ENCODE measurements at places on chromosomes 5 and 9. TPM values are rescaled to one million over a fixed set of nuclear protein-coding genes. Genes with fewer than 3 reads are reported as not detected.

GRCh38 chr9:25742256-25742655 is 64.0 kb upstream of the TUSC1 start:
- DNase-seq: no peak
- H3K27ac ChIP-seq: no peak overlapping the region
- no peaks in the 10 kb centered on the region for H3K36me3 ChIP-seq
- no peaks in the 10 kb centered on the region for H3K27me3 ChIP-seq

DNA sequence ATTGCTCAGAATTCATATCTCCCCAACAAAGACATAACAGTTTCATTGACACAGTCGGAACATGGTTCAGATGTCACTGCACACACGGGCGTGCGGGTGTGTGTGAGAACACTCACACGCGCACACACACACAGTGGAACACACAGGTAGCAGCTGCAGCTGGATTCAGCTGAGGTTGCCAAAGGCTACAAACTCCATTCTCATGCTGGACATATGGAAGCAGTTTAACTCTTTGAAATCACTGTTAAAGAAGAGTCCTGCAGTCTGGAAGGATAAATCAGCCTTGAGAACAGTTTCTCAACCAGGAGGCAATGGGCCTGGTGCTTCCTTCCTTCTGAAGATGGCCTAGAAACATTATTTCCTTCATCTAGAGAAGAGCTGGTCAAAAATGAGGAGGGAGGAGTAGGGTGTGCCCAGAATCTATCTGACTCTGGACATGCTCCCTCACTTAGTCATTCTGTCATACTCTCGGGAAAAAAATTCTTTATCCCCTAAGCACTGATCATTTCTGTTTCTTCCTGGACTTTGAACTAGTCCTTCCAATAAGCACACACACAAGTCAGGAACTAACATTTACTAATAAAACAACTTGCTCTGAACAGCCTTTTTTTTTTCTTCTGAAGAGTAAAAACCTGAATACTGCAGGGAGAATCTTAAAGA is 160.6 kb downstream of the ZDHHC21 start:
- no peak overlapping the region for H3K4me3 ChIP-seq
- H3K27me3 ChIP-seq: peaks cover 2% of the 10 kb centered on the region
- no peaks in the 10 kb centered on the region for H3K4me1 ChIP-seq
- DNase-seq: no peak

DNA sequence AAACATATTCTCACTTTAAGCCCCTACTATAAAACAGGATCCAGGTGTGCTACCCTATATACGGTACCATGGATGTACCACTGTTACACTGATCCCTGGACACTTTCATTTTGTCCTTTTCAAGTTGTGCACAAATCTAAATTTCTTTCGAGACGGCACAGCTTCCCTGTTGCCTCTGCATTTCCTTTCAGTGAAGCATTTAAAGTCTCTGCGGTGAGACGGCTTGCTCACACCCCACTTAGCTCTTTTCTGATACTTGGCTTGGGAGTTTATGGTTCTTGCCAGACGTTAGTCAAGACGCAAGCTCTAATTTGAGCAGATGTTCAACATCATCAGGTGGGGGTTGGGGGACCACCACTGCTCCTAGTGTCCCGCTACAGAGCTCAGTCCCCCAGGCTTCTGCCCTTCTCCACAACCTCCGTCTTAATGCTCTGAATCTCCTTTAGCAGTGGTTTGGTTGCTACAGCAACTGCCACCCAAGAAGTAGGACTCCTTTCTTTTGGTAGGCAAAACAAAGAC is 15.8 kb downstream of the F2RL2 start:
- H3K27me3 ChIP-seq: no peaks in the 10 kb centered on the region
- peak overlapping the region; percentile 41 for H3K27ac ChIP-seq
- H3K4me1 ChIP-seq: peaks cover 23% of the 10 kb centered on the region
- H3K36me3 ChIP-seq: peaks cover 62% of the 10 kb centered on the region

DNA sequence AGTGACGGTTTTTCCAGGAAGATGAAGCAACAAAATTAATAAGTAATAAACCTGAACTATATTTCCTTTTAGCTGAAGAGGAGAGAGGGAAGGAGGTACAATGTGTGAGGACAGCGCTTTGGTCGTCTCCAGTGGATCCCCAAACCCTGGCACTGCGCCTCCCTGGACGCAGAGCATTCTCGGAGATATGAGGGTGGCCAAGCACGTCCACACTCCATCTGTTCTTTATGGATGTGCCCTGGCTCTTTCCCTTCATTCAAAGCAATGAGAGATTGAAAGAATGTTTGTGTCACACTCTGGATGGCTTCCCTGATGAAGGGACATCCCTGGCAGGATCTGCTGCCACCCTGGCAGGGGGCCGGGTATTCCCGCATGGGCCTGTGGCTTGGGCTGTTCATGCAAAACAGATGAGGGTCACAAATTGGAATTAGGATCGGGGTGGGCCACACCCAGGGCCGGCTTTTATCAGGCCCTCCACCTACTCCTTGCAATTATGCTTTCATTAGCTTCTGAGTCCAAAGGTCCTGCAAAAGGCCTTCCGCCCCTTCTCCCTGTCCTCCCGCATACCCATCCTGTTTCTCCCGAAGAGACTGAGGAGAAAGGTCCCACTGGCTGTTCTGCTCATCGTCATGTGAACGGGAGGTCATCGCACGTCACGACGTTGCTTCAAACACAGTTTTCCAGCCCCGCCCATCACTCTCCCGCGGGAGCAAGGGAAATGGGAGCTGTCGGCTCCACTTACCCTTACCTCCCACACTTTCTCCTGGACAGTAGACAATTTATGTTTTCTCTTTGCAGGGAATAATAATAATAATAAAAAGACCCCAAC is 286.1 kb upstream of the IRX4 start:
- H3K27me3 ChIP-seq: no peaks in the 10 kb centered on the region
- H3K4me3 ChIP-seq: no peak overlapping the region

- no peak for DNase-seq
- H3K4me1 ChIP-seq: peaks cover 3% of the 10 kb centered on the region
- no peaks in the 10 kb centered on the region for H3K36me3 ChIP-seq
- no peak overlapping the region for H3K4me3 ChIP-seq
Measured at GRCh38 chr5:58751222-58751837, 168.5 kb downstream of the RAB3C start.

DNA sequence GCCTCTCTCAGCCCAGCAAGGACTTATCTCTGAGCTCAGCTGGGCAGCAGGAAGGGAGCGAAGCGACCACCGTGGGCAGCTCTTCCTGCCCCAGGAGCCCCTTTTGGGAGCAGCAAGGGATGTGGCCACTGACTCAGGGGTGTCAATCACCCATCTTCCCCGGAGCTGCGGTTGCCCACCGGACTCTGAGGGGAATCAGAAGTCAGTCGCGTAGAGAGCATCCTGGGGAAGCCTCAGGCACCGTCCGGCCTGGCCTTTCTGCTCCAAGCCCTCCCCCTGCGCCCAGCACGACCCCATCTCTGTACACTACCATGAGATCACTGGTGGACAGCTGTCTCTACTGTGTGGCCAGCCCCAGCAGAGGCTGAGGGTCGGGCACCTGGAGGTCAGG is 24.6 kb downstream of the GFI1B start:
- H3K36me3 ChIP-seq: no peaks in the 10 kb centered on the region
- H3K4me1 ChIP-seq: no peaks in the 10 kb centered on the region
- H3K4me3 ChIP-seq: no peak overlapping the region
- H3K27ac ChIP-seq: no peak overlapping the region
- DNase-seq: no peak

- no peak overlapping the region for H3K27ac ChIP-seq
- H3K27me3 ChIP-seq: no peaks in the 10 kb centered on the region
- H3K4me1 ChIP-seq: no peaks in the 10 kb centered on the region
Measured at GRCh38 chr5:31106278-31106677, 87.2 kb upstream of the CDH6 start.

- no peaks in the 10 kb centered on the region for H3K27me3 ChIP-seq
- no peak overlapping the region for H3K27ac ChIP-seq
- H3K4me1 ChIP-seq: peaks cover 18% of the 10 kb centered on the region
- no peaks in the 10 kb centered on the region for H3K36me3 ChIP-seq
- no peak overlapping the region for H3K4me3 ChIP-seq
Measured at GRCh38 chr5:143446535-143447226, 43.2 kb upstream of the NR3C1 start.

DNA sequence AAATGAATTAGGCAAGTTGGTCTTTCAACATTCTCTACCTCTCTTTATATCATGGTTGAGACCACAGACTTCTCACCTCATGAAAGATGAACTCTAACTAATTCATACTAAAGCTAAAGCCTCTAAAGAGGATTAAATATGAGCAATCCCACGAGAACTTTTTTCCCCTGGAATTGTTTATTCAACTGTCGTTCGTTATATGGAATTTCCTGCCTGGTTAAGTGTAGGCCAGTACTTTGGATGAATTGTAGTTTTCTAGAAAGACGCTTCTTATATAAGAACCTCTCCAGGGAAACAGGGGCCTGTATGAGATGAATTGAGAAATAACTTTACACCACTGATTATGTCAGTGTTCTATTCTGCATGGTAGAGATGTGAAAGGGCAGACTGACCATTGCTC is 42.9 kb downstream of the PDCD1LG2 start:
- H3K27me3 ChIP-seq: no peaks in the 10 kb centered on the region
- no peak overlapping the region for H3K4me3 ChIP-seq
- DNase-seq: no peak
- peaks cover 48% of the 10 kb centered on the region for H3K36me3 ChIP-seq
- H3K4me1 ChIP-seq: peaks cover 22% of the 10 kb centered on the region
- no peak overlapping the region for H3K27ac ChIP-seq

DNA sequence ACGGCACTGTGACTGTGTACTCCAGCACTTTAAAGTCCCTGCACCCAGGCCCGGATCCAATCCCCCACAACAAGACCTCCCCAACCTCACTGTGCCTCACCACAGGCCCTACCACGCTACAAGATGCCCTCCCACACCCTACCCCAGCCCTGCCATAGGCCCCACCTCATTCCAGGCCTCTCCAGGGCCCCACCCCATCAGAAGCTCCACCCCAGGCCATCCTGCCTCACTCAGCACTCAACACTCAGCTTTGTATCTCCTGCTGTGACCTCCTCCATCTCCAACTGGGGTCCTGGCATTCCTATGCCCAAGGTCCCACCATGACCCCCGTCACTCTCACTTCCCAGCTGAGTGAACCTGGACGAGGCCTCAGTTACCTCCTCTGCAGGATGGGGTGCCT is 38.8 kb downstream of the BARX1 start:
- H3K27me3 ChIP-seq: no peaks in the 10 kb centered on the region
- H3K27ac ChIP-seq: no peak overlapping the region
- no peak overlapping the region for H3K4me3 ChIP-seq
- no peak for DNase-seq
- peaks cover 3% of the 10 kb centered on the region for H3K4me1 ChIP-seq
- no peaks in the 10 kb centered on the region for H3K36me3 ChIP-seq

- H3K36me3 ChIP-seq: no peaks in the 10 kb centered on the region
- no peak overlapping the region for H3K27ac ChIP-seq
- H3K4me3 ChIP-seq: no peak overlapping the region
- peaks cover 10% of the 10 kb centered on the region for H3K27me3 ChIP-seq
Measured at GRCh38 chr9:74724317-74724716, 163.4 kb downstream of the TRPM6 start.

DNA sequence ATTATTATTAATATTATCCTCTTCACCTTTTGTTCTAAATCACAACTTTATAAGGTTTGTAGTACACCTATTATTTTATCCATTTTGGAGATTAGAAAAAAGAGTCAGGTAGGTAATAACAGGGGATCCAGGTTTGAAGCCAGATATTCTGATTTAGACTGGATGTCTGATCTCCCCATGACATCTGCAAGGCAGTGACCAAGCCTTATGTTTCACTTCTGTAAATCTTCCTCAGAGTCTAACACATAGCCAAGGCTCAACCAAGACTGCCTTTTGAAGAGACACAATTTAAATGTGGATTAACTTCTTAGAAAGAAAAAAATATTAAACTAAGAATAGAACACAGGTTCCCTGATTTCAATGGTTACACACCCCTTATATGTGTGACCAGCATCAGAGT is 44.2 kb downstream of the CETN3 start:
- DNase-seq: no peak
- H3K4me3 ChIP-seq: no peak overlapping the region
- peaks cover 8% of the 10 kb centered on the region for H3K27me3 ChIP-seq
- H3K4me1 ChIP-seq: no peaks in the 10 kb centered on the region

MEF2C gene
- total RNA-seq: 0.03 TPM

Data from activated CD4-positive, alpha-beta memory T cell treated with anti-CD3 and anti-CD28 coated beads, Interleukin-2, amount 10 ng/mL, durations not matched to agents 7 days and 5 days (primary cell).